ENCODE measurements at places on chromosomes 5 and 9.

GRCh38 chr5:93622240-93622885 is 39.3 kb downstream of the NR2F1 start:
- peak; percentile 54 for DNase-seq

GRCh38 chr9:122444041-122444733 is 33.5 kb downstream of the OR1J1 start:
- no peak for DNase-seq

DNA sequence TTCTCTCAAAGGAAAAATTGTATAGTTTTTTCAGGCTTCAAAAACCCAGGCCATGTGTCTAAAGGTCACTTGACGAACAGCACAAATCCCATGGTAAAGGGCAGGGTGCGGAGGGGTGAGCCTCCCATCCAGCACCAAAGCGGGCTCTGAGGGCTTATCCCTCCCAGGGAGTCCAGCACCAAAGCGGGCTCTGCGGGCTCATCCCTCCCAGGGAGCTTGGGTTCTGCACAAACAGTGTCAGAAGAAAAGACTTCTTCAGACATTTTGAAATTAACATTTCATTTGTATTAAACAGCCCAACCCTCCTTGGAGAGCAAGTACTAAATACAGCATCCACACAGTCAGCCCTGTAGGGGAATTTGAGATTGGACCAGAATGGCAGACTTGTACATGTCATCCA is 43.0 kb upstream of the CLPTM1L start:
- no peak for DNase-seq

DNA sequence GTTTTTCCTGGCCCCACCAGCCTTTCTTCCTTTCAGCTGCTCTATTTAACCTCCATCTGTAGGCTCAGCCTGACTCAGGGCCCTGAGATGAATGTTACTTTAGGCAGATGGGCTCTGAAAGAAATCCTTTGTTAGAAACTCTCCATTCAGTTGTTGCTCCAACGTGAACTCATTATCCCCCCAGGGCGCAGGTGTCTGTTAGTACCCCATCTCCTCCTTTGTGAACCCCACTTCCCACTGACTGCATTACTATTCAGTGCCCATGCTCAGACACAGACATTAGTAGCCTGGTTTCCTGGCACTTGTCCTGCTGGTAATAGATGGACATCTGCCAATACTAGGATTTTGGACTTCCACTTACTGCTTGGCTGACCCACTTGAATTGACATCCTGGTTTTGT is 1271.6 kb downstream of the PTPRD start:
- DNase-seq: peak; percentile 1

DNA sequence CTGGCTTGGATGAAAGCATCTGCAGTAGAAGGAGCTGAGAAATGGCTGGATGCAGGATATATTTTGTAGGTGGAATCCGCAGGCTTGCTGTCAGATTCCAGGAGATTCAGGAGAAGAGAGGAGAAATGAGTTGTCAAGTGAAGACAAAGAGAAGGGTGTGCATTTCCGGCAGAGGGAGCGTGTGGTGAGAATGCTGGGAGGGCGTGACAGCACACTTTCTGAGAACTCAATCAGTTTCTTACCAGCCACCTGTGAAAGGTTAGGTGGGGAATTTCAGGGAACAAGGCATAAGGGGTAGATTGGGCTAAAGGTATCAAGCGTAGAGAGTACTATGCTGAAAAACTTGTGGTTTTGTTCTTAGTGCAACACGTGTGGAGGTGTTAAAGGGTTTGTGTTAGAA is 199.3 kb upstream of the ANKH start:
- no peak for DNase-seq

DNA sequence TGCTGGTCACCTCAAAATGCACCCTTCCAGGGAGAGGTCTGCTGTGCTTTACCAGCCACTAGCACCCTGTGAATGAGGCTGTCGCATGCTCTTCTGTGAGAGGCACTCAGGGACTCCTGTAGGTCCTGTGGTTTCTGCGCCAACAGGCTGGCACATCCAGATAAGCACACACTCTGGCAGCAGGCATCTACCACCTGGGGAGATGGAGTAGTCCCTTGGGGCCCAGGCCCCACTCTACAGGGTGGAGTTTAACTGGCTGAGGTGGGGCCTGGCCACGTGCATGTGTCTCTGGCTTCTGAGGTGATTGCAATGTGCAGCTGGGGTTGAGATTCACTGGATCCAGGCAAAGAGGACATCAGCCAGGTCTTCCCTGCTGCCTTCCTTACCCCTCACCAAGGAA is 32.3 kb downstream of the TMEM174 start:
- DNase-seq: no peak

DNA sequence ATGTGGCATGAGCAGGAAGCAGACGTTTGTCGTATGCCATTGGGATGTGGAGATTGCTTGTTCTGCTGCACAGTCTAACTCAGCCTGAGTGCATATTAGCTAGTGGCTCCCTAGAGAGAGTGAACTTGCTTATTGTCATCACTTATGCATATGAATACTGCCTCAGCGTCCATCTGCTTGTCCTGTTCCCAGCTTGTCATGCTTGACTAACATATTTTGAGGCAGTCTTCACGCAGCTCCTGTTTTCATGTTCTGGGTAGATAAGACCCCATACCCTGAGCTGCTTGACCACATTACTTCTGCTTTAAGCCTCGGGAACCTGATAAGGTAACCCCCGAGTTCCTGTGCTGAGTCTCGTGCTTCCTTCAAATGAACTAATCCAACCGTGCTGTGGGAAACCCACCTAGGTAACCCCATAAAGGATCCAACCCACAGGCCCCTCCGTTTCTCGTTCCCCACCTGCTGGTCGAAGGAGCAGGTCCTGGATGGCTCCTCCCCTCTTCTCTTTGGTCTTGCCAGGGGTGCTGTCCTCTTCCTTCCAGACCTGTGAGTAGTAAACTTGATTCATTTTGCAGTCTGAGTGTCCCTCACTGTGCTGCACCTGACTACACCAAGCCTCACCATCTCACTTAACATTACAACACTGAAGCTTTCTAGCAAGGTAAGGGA is 25.0 kb downstream of the ANKRD33B start:
- DNase-seq: no peak

Measured in SK-MEL-5 (cell line).